Epithelial cell of proximal tubule (primary cell): ENCODE measurements at places on chromosomes 1 and 21.

- no peak for DNase-seq
Measured at GRCh38 chr1:155123801-155124200, 3.9 kb upstream of the EFNA1 start.

DNA sequence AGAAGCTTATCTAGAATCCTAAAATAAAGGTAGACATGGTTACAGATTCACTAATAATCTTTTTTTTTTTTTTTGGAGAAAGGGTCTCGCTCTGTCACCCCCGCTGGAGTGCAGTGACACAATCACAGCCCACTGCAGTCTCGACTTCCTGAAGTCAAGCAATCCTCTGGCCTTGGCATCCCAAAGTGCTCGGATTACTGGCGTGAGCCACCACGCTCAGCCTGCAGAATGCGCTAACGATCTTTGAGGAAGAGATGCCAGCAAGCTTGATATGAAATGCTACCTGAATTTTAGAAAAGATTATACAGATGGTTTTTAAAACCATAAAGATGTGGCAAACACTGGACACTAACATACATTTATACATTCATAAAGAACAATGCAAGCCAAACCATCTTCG is 4.1 kb upstream of the GNPAT start:
- no peak for DNase-seq

DNA sequence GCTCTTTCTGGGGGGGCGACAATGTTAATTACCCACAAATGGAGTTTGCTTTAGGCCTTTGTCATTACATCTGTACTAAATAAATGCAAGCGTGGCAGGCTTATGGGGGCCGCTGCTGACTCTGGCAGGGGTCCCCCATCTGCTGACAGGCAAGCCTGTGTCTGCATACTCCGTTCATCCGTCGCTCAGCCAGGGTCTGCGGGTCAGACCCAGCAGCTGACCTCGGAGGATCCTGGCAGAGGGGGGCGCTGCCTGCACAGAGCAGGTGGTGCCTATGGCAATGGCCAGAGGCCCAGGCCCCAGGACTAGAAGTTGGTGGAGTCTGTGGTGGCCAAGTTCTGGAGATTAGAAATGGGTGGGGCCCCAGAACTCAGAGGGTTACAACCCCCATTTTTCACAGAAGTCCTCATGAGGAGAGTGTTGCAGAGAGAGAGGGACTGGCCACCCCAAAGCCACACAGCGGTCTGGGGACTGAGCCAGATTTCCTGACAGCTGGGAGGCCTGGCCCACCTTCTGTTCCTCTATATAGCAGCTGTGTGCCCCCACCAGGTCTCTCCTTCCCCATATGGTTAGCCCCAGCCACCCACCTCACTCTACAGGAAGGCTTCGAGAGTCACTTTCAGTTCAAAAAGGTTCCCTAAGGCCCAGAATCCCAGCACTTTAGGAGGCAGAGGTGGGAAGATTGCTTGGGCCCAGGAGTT is 31.0 kb downstream of the TTC39A start:
- DNase-seq: no peak

DNA sequence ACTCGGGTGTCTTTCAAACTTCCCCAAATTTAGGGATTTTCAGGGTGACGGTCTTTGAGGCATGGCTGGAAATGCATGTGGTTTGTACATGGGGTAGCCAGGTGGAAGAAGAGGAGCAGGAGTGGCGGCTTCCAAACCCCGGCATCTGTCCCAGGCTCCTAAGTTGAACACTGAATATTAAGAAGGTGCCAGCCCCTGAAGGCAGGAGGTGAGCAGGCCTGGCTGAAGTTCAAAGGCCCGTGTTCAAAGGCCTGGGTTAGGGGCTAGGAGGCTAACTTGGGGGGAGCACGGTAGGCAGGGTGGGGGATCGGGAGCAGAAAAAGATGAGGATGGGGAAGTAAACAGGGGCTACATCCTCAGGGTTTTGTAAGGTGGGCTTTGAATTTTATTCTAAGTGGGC is 42.8 kb downstream of the ELK4 start:
- DNase-seq: no peak

DNA sequence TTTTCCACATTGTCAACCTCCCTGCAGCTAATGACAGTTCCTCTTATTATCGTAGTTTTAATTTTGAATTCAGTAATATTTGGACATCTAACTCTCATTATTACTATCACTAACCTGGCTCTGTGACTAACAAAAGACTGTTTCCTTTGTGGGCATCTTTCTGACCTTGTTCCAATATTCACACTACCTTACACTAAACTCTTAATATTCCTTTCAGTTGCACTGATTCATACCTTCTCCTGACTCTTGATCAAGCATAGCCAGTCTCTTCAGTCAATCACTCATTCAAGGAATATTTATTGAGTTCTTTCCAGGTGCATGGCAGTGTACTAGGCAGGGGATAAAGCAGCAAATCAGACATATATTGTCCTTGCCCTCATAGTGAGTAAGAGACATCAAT is 7.8 kb upstream of the CTNNBIP1 start:
- DNase-seq: no peak

DNA sequence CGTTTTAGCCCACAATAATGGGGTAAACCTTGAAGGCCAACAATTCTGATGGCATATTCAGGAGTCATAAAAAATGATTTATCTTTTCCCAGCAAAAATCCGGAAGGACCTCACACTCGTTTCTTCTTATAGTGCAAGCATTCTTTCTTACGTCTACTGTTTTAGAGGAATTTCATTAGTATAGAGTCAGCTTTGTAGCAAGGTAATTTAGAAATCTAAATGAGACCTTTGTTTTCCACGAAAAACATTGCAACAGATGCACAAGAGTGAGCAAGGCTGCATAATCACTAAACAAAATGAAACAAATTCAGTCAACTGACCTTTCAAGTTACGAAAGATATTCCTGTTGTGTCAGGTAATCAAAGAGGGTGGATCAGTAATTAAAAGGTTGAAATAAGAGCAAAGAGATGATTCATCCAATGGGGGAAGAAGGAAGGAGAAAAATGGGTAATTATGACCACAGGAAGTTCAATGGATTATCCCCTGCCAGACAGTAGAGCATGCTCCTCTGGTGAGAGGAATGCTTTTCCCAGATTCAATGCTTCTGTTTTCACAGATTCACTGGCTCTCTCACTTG is 560 bp upstream of the CSDE1 start:
- no peak for DNase-seq

- no peak for DNase-seq
Measured at GRCh38 chr1:209675565-209676154, 448 bp downstream of the G0S2 start.

GRCh38 chr1:221602830-221603229 is 139.1 kb downstream of the DUSP10 start:
- DNase-seq: no peak

- no peak for DNase-seq
Measured at GRCh38 chr1:15014516-15014915, 139.0 kb upstream of the TMEM51 start.

- no peak for DNase-seq
Measured at GRCh38 chr1:10059342-10059718, 26.6 kb downstream of the UBE4B start.

DNA sequence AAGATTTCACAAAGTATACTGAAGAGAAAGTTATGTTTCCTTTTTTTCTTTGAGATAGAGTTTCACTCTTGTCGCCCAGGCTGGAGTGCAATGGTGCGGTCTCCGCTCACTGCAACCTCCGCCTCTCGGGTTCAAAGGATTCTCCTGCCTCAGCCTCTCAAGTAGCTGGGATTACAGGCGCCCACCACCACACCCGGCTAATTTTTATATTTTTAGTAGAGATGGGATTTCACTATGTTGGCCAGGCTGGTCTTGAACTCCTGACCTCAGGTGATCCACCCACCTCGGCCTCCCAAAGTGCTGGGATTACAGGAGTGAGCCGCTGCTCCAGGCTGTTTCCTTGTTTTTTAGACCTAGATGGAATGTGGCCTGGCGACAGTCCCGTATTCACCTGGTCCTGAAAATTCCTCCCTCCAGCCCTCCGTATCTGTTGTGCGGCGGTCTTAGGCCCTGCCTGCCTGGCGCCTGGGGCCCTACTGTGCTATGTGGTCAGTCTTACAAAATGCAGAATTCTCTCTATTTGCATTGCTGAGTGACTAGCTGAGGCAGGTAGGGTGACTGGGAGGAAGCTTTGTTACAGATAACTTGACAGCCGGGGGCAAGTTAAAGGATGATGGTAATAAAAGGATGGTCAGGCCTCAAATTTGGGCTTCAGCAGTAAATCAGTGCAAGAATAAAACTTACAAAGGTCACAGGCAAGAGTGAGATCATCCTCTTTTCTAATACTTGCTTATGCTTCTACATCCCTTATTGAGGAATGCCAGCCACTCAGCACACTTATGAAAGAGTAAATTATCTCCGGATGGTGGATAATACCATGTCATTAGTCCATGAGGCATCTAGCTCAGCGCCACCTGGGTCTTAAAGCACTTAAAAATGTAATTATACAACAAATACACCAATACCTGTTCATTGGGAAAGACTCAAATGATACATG is 30.3 kb downstream of the PARK7 start:
- no peak for DNase-seq

DNA sequence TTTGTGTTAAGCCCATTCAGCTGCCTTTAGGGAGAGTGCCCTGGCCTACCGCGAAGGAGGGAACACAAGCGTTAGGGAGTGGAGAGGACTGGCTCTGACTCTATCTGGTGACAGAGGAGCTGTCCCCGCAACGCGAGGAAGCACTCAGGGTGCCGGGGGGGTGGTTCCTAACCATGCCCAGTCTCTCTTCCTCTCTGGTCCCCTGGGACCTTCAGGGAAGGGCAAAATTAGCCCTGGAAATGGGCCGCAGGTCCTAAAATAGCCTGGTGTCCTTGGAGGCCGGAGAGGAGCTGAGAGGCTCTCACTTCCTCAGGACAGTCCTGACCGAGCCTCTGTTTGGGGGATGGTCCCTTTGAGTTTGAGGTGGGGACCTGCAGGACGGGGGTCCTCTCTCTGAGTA is 5.8 kb downstream of the SLC45A1 start:
- no peak for DNase-seq

GRCh38 chr1:43932786-43933385 is 715 bp upstream of the ARTN start:
- no peak for DNase-seq

GRCh38 chr21:40383951-40384350 is 463.0 kb downstream of the DSCAM start:
- no peak for DNase-seq

GRCh38 chr1:36089393-36090121 is 865 bp downstream of the ADPRS start:
- no peak for DNase-seq

DNA sequence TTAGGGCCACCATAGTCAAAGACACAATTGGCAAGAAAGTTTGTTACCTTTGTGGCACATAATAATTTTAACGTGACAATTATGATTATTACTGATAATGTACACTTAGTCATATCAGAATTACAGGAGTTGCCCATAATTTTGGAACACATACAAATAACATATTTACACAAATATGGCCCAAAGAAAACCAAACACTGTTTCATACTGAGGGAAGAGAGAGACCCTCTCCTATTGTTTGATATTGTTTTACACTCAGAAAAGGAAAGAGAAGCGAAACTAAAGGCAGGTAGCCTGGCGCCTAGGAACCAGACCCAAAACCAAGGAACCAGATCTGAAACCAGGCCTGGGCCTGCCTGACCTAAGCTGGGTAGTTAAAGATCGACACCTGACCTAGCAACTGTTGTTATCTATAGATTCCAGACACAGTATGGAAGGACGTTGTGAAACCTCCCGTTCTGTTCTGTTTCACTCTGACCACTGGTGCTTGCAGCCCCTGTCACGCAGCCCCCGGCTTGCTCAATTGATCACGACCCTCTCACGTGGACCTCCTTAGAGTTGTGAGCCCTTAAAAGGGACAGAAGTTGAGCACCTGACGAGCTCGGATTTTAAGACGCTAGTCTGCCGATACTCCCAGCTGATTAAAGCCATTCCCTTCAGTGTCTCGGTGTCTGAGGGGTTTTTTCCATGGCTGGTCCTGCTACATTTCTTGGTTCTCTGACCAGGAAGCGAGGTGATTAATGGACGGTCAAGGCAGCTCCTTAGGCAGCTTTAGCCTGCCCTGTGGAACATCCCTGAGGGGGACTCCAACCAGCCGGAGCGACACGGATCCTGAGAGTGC is 27.9 kb downstream of the C1orf115 start:
- no peak for DNase-seq

DNA sequence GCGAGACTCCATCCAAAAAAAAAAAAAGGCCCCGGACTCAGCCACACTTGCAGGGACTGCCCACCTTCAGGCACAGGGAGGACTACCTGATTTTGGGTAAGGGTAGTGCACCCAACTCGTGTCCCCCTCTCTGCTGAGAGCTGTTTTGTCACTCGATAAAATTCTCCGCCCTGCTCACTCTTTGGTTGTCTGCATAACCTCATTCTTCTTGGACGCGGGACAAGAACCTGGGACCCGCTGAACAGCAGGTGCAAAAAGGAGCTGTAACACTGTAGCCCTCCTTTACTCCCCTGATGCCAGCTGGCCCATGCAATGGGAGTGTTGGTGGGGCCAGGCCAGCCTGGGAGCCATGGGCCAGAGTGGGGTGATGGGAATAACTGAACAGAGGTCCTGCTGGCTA is 10.6 kb downstream of the S100B start:
- DNase-seq: no peak

- DNase-seq: no peak
Measured at GRCh38 chr1:200684015-200684414, 14.3 kb upstream of the DDX59 start.

- DNase-seq: no peak
Measured at GRCh38 chr1:113451710-113452109, 61.4 kb downstream of the MAGI3 start.

GRCh38 chr21:23861911-23862504 is 1745.3 kb downstream of the MRPL39 start:
- DNase-seq: no peak

DNA sequence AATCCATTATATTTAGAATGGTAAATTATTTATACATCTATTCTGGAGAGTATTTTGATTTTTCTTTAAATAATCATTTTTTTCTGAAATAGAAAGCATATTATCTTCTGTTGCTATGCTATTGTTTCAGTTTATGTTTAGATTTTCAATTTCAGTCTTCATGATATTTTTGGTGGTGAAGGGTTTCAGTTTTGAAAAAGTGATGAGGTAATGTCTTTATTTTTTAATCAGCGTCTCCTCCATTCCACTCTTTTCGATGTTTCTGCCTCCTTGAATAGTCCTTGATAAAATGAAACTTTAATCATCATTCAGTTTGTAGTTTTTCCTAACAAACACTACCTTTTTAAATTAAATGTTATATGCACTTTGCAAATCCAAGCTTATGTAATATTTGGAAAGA is 428.6 kb downstream of the PTPRC start:
- DNase-seq: no peak

DNA sequence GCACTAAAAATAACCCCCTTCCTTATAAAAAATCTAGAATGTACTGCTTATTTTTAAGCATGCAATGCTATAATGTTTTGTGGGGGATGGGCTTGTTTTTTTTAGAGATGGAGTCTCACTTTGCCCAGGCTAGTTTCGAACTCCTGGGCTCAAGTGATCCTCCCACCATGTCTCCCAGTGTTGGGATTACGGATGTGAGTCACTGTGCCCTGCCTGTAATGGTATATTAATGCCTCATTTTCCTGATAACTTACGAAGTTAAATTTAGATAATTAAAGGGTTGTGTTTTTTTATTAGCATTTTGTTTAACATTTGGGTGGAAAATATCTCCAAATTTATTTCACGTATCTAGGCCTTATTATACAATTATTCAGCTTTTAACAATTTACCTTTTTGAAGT is 6.5 kb downstream of the RNF11 start:
- no peak for DNase-seq

GRCh38 chr1:89286549-89287180 is 14.0 kb upstream of the GBP5 start:
- no peak for DNase-seq
